ENCODE measurements at places on chromosomes 16 and 17. TPM values are rescaled to one million over a fixed set of nuclear protein-coding genes. Genes with fewer than 3 reads are reported as not detected.

- no peak for ATAC-seq
- H3K27ac ChIP-seq, result no peak overlapping the region
- no peaks in the 10 kb centered on the region for H3K36me3 ChIP-seq
- no peaks in the 10 kb centered on the region for H3K27me3 ChIP-seq
- H3K4me3 ChIP-seq, result no peak overlapping the region
These were observed 219.2 kb downstream of the HS3ST4 start for GRCh38 chr16:25910971-25911370.

DNA sequence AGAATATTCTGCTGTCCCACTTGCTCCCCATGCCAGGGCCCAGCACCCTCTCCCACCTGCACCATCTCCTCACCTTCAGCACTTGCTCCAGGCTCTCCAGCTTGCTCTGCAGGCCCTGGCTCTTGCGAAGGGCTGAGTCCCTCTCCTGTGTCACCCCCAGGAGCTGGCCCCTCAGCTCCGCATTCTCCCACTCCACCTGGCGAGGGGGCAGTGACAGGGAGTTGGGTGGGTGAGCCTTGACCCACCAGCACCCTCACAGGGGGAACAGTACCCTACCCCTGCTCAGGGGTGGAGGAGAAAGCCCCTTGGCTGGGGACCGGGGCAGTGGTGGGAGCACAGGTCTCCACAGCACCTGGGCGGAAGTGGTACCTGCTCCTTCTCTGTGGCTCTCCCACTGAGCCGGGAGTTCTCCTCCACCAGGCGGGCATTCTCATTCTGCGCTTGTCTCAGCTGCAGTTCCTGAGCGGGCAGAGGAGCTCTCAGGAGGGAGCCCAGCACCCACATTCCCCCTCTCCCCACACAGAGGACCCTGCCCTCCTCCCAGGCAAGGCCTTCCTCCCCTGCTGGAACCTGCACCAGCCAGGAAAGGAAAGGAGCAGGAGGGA, 5.9 kb downstream of the TSPOAP1 start:
- H3K27me3 ChIP-seq, result no peaks in the 10 kb centered on the region
- no peak overlapping the region for H3K4me3 ChIP-seq
- H3K36me3 ChIP-seq, result peaks cover 79% of the 10 kb centered on the region
- peaks cover 18% of the 10 kb centered on the region for H3K4me1 ChIP-seq

Gene UBE2O
- 38.7 TPM for total RNA-seq

DNA sequence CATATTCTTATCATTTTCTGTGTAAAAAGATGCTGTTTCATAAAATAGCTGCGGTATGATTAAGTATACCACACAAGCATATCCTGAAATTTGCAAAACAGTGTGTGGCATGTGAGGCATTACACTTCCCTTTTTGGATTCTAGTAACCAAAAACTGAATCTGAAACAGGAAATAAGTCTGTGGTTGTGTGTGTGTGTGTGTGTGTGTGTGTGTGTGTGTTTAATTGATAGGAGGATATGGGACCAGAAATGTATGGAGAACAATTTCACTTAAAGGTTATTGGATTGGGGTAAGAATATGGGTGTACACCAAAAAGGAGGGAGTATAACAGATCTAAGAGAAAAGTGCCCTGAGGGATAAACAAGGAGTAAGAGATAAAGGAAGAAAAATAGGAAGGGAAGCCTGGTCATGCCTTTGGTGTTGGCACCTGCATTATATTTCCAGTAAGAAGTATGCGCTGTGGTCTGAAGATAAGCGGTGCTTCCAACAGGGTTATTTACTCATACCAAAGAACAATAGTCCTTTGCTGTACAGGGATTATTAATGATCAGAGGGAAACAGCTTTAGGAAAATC, 4.0 kb downstream of the LYRM1 start:
- no peaks in the 10 kb centered on the region for H3K27me3 ChIP-seq
- peak overlapping the region; percentile 98 for H3K27ac ChIP-seq
- peaks cover 34% of the 10 kb centered on the region for H3K36me3 ChIP-seq
- H3K4me1 ChIP-seq, result peaks cover 36% of the 10 kb centered on the region
- no peak for ATAC-seq
- H3K4me3 ChIP-seq, result peak overlapping the region; percentile 88

Gene DPEP1
- not detected for total RNA-seq

DNA sequence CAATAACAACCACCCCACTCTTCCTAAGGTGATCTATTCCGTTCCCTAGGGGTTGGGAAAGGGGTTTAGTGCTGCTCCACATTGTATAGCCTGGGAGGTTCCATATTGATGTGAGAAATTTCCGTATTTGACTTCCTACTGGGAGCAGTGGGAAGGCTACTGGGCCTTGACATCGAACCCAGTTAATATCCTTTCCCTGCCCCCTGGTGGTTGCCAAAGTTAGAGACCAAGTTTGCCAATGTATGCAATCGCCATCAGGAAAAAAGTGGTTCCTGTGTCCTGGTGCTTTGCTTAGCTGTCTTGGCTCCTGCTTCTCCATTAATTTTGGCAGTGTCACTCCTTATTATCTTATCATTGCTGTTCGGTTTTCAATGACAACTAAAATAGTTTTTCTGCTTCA, 914.9 kb downstream of the KCNJ2 start:
- H3K27me3 ChIP-seq, result no peaks in the 10 kb centered on the region
- H3K36me3 ChIP-seq, result no peaks in the 10 kb centered on the region
- ATAC-seq, result no peak
- H3K4me3 ChIP-seq, result no peak overlapping the region
- H3K4me1 ChIP-seq, result no peaks in the 10 kb centered on the region

Gene C16orf95
- 6.2 TPM for total RNA-seq

Gene IRX6
- total RNA-seq, result not detected

Gene MYL4
- 0.30 TPM for total RNA-seq

GRCh38 chr17:41775394-41776226, 10.9 kb downstream of the JUP start:
- H3K27me3 ChIP-seq, result peaks cover 5% of the 10 kb centered on the region
- no peaks in the 10 kb centered on the region for H3K36me3 ChIP-seq

Gene SNAI3
- 6.7 TPM for total RNA-seq

DNA sequence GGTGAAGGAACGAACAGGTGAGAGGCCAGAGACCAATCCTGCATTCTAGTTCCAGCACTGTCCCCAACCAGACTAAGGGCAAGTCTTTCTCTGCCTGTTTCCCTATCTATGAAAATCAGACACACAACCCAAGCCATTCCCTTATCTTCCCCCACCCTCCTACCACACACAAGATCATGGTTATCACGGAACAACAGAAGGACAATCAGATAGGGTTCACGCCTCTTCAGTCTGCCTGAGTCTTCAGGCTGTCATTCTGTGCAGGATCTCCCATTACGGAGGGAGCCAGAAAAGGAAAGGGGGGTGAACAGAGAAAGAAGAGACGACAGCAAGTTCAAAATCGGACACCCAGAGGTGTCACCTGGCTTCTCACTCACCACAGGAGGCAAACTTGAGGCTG, 11.1 kb downstream of the TLE7 start:
- no peaks in the 10 kb centered on the region for H3K4me1 ChIP-seq
- H3K36me3 ChIP-seq, result no peaks in the 10 kb centered on the region
- no peak for ATAC-seq
- peaks cover 22% of the 10 kb centered on the region for H3K27me3 ChIP-seq
- H3K4me3 ChIP-seq, result no peak overlapping the region
- no peak overlapping the region for H3K27ac ChIP-seq

Gene RNF227
- total RNA-seq, result 2.4 TPM

Gene TXNL4B
- total RNA-seq, result 18.9 TPM

Gene SLC2A4
- not detected for total RNA-seq

DNA sequence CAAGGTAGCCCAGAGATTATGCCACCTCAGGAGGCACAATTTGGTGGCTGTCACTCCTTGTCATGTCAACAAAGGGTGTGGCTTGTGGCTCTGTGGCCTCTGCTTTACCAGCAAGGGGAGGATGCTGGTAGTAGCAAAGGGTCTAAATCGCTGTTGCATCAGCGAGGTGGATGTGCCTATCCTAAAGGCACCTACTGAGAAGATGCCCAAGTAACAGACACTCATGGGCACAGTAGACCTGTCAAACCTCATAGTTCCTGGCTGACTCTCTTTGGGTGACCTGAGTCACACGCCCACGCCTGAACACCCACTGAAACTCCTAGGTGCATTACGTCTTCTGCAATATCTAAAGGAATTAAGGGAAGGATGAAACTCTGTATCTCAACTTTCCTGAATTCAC, 139.5 kb downstream of the PRKCB start:
- H3K4me3 ChIP-seq, result no peak overlapping the region
- peaks cover 36% of the 10 kb centered on the region for H3K4me1 ChIP-seq
- H3K27me3 ChIP-seq, result no peaks in the 10 kb centered on the region
